ENCODE measurements at places on chromosomes 4 and X.
A peak's percentile ranks its signal among the peaks of the same experiment; 100 is the strongest.

GRCh38 chr4:7198440-7199128 lies 6.2 kb downstream of the SORCS2 start:
- DNase-seq = no peak

DNA sequence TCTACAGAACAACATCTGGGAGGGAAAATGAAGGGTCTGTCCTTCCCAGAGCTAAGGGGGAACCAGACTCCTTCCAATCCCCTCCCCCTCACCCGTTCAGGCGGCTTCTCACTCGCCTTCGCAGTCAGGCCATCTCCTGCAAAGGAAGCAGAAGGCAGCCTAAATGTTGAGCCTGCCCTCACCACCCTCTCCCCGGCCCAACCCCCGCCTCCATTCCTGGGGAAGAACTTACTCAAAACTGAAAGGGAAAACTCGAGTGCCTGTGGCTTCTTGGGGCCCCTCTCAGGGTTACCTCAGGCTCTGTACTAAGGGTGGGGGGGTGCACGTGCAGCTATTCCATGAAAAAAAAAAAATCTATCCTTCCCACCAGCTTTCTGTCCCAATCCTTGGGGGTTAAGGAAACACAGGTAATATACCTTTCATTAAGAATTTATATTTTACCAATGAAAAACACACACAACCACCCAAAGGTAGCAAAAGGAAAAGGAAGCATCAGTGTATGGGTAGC lies 2.4 kb downstream of the ZMYM3 start:
- DNase-seq = no peak

- peak; percentile 22 for DNase-seq
Measured at GRCh38 chr4:133402616-133403015, 253.5 kb downstream of the PCDH10 start.

- peak; percentile 1 for DNase-seq
Measured at GRCh38 chrX:152637649-152638442, at the start of gene GABRQ. Gene GABRQ (plus strand): TSS chrX:152637895. CDS start chrX:152638203, 308 bp downstream.

DNA sequence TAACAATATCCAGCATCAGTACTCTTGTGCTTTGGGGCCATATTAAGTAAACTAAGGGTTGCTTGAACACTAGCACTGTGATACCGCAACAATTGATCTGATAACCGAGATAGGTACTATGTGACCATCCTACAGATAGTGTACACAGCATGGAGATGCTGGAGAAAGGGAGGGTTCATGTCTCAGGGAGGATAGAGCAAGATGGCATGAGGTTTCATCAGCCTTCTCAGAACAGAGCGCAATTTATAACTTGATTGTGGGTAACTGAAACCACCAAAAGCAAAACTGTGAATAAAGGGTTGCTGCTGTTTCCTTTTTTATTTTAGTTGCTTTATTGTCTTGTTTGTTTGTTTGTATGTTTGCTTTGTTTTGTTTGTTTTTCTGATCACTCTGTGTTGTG lies 1449.7 kb downstream of the PCDH7 start:
- DNase-seq = no peak

DNA sequence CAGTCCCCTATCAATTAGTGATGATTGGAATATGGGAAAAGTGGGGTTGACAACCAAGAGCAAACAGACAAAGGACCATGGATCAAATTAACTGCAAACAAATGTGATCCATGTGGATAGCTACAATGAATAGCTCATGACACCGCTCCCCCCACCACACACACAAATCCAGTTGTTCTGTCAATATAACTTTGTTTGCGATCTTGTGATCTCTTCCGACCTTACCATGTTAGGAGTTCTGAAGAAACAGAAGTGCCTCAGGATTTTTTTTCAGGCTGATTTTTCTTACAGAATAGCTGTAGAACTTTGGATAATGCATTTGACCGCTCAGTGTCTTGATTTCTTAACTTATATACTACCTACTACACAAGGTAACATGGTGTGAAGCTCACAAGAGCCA lies 116.6 kb downstream of the SH2D1A start:
- no peak for DNase-seq

GRCh38 chrX:130878350-130879341 lies 24.4 kb downstream of the ENOX2 start:
- peak; percentile 91 for DNase-seq

- no peak for DNase-seq
Measured at GRCh38 chr4:24700118-24700517, 95.3 kb upstream of the SOD3 start.

DNA sequence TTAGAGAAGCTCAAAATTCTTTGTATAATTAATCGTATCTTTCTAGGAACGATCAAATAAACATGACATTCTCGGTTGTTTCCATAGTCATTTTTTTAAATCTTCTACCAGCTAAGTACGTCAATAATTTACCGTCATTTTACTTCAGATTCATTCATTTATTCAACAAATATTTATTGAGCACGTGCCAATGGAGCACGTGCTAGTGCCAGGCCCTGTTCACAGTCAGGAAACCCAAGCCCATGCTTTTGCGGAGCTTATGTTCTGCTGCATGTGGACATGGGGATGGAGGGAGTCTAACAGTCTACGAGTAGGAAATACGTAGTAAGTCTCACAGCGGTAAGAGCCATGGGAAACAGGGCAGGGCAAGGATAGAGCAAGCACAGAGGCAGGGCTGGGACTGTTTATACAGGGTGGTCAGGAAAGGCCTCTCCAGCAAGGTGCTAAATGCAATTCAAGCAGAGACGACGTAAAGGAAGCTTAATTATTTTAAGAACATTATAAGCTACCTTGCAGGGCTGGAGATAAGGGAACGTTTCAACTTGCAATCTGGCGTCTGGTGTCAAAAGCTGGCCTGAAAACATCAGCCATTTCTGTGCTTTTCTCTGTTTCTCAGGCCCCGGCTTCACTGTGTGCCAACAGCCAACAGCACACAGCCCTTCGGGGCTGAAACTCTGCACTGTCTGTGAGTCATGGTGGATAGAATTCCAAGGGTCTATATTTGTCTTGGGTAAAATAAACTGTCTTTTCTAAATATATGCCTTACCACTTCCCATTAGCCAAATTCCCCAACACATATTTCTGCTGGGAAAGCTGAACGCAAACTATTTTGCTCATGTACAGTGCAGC lies 517.1 kb upstream of the ZFP42 start:
- DNase-seq = peak; percentile 48

DNA sequence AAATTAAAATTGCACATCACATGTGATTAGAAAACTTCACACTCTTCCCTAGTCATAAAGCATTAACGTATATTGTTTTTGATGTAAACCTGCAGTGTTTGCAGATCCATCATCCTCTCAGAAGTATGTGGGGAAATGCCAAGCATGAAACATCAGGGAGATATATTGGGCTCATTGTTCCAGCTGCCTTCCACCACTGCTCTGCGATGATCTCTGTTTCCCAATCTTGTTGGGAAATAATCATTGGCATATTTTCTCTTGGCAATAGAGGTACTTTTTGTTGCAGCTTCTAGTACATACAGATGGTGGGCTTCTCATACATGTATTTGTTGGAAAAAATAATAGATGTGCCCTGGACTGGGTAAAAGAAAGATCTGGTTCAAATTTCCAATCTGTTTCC lies 466.3 kb upstream of the HS3ST1 start:
- peak; percentile 81 for DNase-seq

- peak; percentile 62 for DNase-seq
Measured at GRCh38 chrX:154546354-154547244, at the start of gene G6PD. Gene G6PD (minus strand): TSS chrX:154546846. CDS start chrX:154546155, 691 bp downstream.

DNA sequence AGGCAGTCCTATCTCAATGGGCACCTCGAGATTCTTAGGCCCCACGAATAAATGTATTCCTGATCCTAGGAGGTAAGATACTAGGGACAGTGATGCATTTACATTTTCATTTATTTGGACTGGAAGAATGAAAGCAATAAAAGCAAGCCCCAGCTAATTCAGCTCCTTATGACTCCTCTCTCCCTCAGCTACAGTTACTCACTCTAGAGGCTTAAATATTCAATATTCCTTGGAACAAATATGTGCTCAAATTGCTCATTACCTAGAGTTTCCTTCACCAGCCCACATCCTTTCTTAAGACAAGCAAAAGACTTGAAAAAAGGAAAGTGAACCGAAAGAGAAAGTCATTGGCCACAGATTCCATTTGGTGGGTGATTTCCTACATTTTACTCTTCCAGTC lies 13.9 kb downstream of the PAGE2 start:
- no peak for DNase-seq

GRCh38 chr4:187027272-187027671 lies 303.6 kb upstream of the FAT1 start:
- no peak for DNase-seq

GRCh38 chrX:109684136-109684535 lies 48.9 kb downstream of the ACSL4 start:
- no peak for DNase-seq

DNA sequence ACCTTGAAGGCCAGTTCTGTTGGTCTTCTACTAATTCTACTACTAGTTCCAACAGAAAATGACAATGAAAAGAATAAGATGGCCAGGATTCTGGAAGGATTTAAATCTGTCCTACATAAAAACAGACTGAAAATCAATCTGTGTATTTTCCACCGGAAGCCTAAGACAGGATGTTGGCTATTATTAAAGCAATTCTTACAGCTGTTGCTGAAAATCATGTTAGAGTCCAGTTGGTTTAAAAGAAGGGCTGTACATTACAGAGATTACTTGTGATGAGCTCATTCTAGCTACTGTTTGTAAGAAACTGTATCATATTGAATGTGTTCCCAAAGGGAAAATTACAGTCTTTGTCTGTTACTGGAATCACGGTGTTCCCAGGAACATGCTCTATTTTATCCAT lies 54.8 kb upstream of the MAGEB16 start:
- DNase-seq = no peak

GRCh38 chr4:1749370-1749769 lies 28.0 kb downstream of the TACC3 start:
- no peak for DNase-seq

- no peak for DNase-seq
Measured at GRCh38 chr4:39648827-39649558, 10.3 kb upstream of the SMIM14 start.

GRCh38 chr4:76250962-76251361 lies 559 bp upstream of the FAM47E start:
- no peak for DNase-seq
